Thoracic aorta (tissue), 2 donors: ENCODE measurements at places on chromosomes 12 and 14.

GRCh38 chr14:54610051-54610977, 43.4 kb downstream of the SAMD4A start:
- no peak for DNase-seq

- DNase-seq, result peak; percentile 80
Observed at GRCh38 chr12:108773798-108774788, 42.8 kb upstream of the CORO1C start.

GRCh38 chr12:79710707-79711483, 20.1 kb upstream of the PAWR start:
- no peak for DNase-seq

- no peak for DNase-seq
Observed at GRCh38 chr12:123346946-123347345, 17.7 kb downstream of the SBNO1 start.

GRCh38 chr14:72523424-72524294, 370.2 kb downstream of the DPF3 start:
- no peak for DNase-seq

- no peak for DNase-seq
Observed at GRCh38 chr14:36981832-36982529, 190.4 kb downstream of the SLC25A21 start.

GRCh38 chr12:45966486-45966885, 23.9 kb downstream of the SCAF11 start:
- DNase-seq, result no peak

DNA sequence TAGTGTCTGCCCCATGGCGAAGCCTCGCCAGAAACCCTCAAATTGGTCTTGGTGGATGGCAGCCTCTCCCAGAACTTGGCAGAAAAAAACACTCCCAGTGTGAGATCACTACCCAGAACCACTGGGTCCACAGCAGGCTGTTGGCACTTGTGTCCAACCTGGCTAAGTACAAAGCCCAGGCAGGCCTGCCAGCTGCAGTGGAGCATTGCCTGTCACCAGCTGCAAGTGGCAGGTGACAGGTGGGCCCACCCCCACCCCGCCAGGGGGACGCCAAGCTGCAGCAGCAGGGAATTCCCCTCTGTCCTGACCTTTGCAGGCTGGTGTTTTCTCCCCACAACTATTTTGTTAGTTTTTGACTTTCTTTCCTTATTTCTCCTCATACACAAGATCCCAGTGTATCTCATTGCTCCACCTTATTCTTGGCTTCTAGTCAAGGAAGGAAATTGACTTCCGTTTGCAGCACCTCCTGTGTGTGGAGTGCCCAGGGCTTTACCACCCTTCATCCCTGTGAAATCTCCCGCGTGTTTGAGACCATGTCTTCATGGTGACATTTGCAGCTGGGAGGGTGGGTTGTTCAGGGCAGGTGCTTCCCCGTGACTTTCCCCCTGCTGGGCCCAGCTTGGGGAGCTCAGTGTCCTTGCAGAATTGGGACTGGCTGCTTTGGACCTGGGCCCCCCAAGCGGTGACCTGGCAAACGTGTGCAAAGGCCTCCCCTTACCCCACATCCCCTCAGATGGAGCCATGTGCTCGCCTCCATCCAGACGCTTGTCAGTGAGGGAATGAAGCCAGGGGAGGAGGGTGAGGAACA, 73.8 kb upstream of the RIN3 start:
- no peak for DNase-seq
